ENCODE measurements at places on chromosomes 2 and 18.

DNA sequence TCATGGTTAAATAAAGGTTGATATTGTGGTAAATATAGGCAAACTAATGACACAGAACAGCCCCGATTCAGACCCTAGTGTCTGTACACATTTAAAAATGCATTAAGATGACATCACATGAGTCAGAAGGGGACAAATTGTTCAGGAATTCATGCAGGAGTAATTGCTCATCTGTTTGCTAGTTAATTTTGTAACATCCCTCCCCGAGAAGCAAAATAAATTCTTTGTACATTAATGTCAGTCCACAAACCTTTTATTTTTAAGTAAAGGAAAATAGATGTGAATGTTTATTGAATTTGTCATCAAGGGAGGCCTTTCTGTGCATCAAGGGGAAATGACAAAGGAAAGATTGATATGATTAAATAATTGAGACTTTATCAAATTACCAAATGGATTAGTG, 69.9 kb downstream of the SH3BP4 start:
- DNase-seq, result peak; percentile 95

GRCh38 chr2:148545390-148546256, 98.9 kb upstream of the EPC2 start:
- DNase-seq, result no peak

DNA sequence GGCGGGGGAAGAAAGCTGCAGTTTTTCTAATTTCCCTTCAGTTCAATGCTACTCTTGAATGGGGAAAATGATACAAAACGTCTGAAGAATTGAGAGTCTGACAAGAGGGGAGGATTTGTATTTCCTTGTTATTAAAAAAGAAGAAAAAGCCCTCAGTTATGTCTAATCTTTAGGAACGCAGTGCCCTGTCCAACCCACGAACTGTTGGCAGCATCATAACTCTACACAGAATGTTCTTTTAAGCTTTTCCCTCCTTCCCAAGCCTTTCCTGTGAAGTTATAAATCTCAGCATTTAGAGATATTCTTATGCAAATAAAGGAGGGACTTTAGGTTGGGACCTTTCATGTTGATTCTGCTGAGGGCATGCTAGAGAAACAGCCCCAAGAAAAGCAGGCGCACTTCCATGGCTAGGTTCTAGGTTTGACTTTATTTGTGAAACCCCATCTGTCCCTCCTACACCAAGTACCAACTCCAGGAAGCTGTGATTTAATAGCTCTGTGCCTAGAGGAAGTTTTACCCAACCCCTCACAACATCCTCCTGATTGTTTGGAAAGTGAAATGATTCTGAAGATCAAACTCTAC, 288.6 kb downstream of the SETBP1 start:
- DNase-seq, result no peak

- DNase-seq, result peak; percentile 29
Measured at GRCh38 chr2:70643715-70644114, 90.1 kb upstream of the TGFA start.

GRCh38 chr2:236954641-236955040, 131.0 kb upstream of the COPS8 start:
- no peak for DNase-seq

GRCh38 chr2:153020201-153020600, 301.8 kb downstream of the ARL6IP6 start:
- DNase-seq, result no peak

DNA sequence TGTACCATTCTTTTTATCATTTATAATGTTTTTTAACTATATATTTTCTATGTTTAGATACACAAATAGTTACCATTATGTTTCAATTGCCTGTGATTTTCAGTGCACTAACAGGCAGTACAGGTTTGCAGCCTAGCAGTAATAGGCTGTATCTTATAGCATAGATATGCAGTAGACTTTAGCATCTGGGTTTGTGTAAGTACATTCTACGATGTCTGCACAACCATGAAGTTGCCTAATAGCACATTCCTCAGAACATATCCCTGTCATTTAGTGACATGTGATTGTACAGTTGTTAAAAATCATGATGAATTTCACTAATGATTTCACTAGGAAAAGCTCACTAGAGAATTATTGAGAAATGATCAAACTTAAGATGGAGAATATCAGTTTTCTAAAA, 884.6 kb downstream of the DPP10 start:
- DNase-seq, result no peak

- no peak for DNase-seq
Measured at GRCh38 chr2:110182449-110182848, 22.4 kb downstream of the NPHP1 start.

- DNase-seq, result peak; percentile 47
Measured at GRCh38 chr2:124112966-124113365, 87.9 kb downstream of the CNTNAP5 start.

- DNase-seq, result no peak
Measured at GRCh38 chr18:31356025-31356424, 20.6 kb upstream of the DSG4 start.

GRCh38 chr2:232246245-232246644, 132.3 kb upstream of the ALPP start:
- no peak for DNase-seq

DNA sequence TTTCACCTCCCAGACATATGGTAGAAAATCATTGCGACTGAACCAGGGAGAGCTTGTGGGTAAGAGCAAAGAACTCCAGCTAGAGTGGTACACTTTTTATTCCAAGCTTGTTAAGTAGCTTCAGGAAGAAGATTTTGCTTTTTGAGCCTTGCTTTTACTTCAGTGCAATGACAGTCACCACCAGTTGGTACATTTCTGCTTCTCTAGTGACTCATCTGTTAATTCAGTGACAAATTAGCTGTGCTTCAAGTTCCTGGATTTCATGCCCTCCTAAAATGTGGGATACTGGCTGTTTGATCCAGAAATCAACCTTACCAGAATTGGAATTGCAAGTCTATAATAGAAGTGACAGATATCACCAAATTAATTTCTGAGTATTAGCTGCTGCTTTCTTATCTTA, 117.6 kb upstream of the TTN start:
- DNase-seq, result peak; percentile 12

- DNase-seq, result no peak
Measured at GRCh38 chr2:100625717-100626116, 62.9 kb downstream of the PDCL3 start.

DNA sequence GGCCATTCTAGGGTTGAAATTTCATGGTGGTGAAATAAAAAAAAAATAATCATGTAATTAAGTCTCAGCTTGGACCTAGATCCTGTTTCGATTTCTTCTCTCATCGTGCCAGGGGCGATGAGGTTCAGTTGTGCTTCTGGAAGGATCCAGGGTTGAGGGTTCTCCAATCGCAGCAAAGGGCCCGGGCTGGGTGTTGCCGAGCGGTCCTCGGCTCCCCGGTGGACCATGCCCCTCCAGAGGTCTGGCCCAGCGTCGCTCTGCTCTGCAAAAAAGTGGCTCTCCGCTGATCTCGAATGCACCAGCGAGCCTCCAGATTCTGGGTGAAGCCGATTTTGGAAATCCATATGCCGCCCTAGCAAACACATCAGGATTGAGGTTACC, 39.0 kb downstream of the EN1 start:
- no peak for DNase-seq

- peak; percentile 80 for DNase-seq
Measured at GRCh38 chr2:240434728-240435456, 571 bp upstream of the GPC1 start.

DNA sequence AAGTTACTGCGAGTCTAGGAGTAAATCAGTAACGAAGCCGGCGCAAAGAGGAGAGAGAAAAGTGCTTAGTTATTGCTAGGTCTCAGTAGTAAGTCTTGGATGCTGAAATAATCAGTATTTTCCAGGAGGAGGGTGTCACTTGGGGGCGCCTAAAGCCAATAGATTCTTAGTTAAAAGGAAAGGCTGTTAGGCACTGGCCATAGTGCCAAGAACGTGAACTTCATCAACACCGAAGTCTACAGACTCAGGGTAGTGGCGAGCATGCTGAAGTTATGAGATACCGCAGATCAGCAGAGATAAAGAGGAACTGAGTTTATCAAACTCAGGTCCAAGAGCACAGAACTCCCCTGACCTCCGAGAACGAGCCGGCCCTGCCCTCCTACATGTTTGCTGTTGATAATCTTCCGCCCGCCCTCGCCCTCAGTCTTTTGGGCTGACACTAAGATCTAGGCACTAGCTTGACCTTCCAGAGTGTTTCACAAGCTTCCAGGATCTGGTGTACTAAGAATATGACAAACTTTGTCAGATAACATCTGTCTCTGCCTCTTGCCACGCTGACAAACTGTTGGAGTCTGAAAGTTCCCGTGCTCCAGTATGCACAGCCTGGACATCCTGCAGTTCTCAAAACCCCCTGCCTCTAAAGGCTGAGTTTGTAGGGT, 49.2 kb downstream of the CYB5A start:
- peak; percentile 14 for DNase-seq

GRCh38 chr18:61194726-61195125, 138.5 kb upstream of the CDH20 start:
- no peak for DNase-seq

- peak; percentile 70 for DNase-seq
Measured at GRCh38 chr18:77078690-77079070, 53.9 kb downstream of the MBP start.

- no peak for DNase-seq
Measured at GRCh38 chr2:196963043-196963442, 36.5 kb upstream of the PGAP1 start.

GRCh38 chr18:54159906-54160305, 64.6 kb downstream of the MBD2 start:
- peak; percentile 9 for DNase-seq

- no peak for DNase-seq
Measured at GRCh38 chr2:65605058-65605742, 172.8 kb upstream of the SPRED2 start.

DNA sequence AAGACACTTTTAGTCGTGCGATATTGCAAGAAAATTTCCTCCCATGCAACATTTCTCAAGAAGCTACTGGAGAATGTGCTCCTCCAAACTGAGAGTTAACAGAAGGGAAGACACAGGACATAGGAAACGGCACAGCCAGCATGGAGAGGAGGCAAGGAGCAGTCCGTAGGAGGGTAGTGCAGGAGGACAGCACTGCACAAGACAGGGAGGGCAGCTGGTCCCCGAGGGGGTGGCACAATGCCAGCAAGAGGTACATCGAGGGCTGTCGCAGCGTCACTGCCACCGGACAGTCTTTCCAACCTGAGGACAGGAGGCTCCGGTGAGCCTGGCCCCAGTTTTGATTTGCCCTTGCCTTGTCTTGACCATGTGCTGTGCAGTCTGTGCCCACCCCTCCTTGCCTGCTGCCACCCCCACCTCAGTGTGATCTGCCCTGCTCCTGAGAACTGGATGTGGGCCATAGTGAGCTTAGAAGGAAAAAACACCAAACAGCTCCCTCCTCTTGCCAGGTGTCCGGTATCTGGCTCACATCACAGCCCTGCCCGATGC, 81.6 kb upstream of the LAPTM4A start:
- no peak for DNase-seq

DNA sequence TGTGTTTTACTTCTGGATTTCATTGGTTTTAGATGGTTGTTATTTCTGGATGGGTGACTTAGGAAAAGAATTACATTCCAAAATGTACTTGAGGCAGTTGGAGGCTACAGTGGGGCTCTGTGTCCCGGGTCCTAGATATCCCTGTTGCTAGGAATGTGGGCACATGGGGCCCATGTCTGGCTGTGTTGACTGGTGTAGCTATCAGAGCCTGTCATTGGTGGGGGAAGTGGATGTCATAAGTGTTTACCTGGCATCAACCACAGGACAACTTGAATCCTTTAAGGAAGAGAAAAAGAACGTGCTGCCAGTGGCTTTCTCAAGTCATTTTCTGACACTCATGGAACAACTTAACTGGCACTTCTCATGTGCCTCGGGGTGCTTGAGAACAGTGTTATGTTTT, 30.4 kb downstream of the IL18R1 start:
- no peak for DNase-seq

DNA sequence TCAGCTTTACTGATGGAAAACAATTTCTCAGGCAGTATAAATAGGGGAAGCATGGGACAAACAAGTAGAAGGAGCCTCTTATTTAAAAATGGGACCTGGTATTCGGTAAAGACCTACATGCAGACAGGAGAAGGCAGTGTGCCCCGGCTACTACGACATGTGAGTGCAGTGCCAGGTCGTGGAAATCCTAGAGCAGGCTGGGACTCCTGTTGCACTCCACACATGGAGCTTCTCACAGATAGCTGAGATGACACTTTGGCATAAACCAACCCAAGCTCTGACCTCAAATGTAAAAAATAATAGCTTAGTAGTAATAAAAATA, 885 bp upstream of the DSEL start:
- DNase-seq, result peak; percentile 30

- no peak for DNase-seq
Measured at GRCh38 chr2:140270224-140270623, 1490.0 kb upstream of the NXPH2 start.

GRCh38 chr2:159026170-159026569, 57.7 kb downstream of the TANC1 start:
- peak; percentile 25 for DNase-seq
